Naive thymus-derived CD8-positive, alpha-beta T cell (primary cell): ENCODE measurements at places on chromosomes 3 and 15. TPM values are rescaled to one million over a fixed set of nuclear protein-coding genes. Genes with fewer than 3 reads are reported as not detected.
A peak's percentile ranks its signal among the peaks of the same experiment; 100 is the strongest.

Gene HYKK
- total RNA-seq = 3.8 TPM

Gene C3orf49
- not detected for total RNA-seq

Gene EPHA3
- not detected for total RNA-seq

Gene CMTM7
- total RNA-seq = 48.8 TPM

Gene DTWD1
- total RNA-seq = 33.7 TPM

DNA sequence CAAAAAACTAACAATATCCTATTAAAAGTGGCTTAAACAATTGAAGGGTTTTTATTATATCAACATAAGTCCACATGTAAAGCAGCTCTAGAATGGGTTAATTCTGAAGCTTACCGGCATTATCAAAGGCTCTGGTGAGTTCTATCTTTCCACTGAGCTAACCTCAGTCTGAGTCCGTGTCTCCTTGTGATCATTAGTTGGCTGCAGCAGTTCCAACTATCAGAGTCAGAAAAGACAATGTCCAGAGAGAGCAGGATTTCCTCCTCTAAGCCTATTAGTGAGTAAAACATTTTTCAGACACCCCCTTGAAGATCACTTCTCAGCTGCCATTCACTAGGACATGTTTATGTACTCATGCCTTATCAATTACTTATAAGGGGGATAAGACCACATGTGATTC, 49.9 kb downstream of the DHX36 start:
- H3K4me1 ChIP-seq = peaks cover 5% of the 10 kb centered on the region
- H3K27ac ChIP-seq = peak overlapping the region; percentile 31
- DNase-seq = no peak
- H3K27me3 ChIP-seq = no peaks in the 10 kb centered on the region

GRCh38 chr3:136676009-136676408, 76.2 kb downstream of the STAG1 start:
- no peak overlapping the region for H3K27ac ChIP-seq
- no peak for DNase-seq
- H3K4me3 ChIP-seq = no peak overlapping the region
- no peaks in the 10 kb centered on the region for H3K36me3 ChIP-seq
- H3K27me3 ChIP-seq = no peaks in the 10 kb centered on the region

DNA sequence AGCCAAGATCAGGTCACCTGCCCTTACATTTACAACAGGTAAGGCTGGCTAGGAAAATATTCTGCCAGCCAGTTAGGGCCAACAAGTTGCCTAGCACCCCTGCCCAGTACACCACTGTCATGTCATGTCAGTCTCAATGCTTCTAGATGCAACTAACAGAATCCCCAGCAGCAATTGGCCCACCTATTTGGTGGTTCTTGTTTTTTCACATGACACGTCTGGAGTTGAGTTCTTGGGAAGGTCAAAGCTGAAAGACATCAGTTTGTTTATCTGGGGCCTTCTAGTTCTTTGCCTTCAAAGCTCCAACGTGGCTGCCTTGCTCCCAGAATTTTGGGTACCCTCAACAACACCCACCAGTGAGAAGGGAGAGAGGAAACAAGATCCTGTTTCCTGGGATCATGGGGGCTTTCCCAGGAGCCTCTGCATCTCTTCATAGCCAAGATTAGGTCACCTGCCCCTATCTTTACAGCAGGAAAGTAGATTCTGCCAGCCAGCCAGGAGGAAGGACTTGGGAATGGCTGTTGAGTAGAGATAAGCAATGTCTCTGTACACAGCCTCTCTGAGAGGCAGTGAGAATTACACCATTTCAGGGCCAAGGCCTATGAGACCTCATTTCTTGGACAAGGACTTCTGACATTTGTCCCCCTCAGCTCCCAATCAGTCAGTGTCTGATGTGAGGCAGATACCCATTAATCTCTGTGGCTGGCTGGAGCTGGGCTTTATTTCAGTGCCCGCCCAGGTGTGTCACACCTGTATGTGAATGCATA, 8.6 kb downstream of the GPX1 start:
- H3K27ac ChIP-seq = no peak overlapping the region
- DNase-seq = no peak
- no peak overlapping the region for H3K4me3 ChIP-seq
- H3K36me3 ChIP-seq = no peaks in the 10 kb centered on the region

DNA sequence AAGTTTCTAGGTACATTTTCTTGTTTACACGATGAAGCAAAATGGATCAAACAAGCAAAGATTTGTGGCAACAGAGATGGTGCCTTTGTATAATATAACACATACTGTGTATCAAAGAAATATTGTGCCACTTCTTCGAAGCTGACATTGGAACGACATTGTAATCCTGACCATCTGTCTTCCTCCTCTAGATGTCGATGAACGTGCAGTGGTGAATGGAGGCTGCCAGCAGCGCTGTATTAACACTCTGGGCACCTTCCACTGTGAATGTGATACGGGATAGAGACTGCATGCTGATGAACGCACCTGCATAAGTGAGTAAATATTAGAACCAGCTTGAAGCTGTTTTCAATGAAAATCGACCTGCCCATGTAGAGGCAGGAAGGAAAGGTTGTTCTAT, 613.3 kb upstream of the GOLIM4 start:
- no peaks in the 10 kb centered on the region for H3K36me3 ChIP-seq
- H3K27ac ChIP-seq = no peak overlapping the region
- no peaks in the 10 kb centered on the region for H3K4me1 ChIP-seq
- no peaks in the 10 kb centered on the region for H3K27me3 ChIP-seq

DNA sequence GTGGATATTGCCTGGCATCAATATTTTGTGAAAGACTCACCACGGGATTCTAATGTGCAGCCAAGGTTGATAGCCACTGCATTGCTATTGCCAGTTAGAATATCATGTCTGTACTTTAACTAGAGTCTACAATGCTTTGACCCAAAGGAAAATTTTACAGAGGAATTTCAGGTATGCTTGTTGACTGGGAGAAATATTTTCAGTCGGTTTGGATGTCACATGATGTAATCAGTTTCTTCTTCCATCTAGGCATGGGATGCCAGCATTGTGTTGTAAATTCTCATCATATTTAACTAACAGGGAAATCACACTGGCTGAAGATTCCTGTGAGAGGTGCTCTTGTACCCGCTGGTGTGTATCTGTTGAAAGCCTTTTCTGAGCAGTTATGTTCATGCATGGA, 508.9 kb upstream of the ADAMTS9 start:
- H3K27me3 ChIP-seq = peaks cover 2% of the 10 kb centered on the region
- no peaks in the 10 kb centered on the region for H3K4me1 ChIP-seq
- H3K27ac ChIP-seq = no peak overlapping the region
- no peak for DNase-seq

- DNase-seq = no peak
- no peak overlapping the region for H3K27ac ChIP-seq
- H3K4me1 ChIP-seq = no peaks in the 10 kb centered on the region
These were observed 256.9 kb downstream of the SQOR start for GRCh38 chr15:45891766-45892165.

DNA sequence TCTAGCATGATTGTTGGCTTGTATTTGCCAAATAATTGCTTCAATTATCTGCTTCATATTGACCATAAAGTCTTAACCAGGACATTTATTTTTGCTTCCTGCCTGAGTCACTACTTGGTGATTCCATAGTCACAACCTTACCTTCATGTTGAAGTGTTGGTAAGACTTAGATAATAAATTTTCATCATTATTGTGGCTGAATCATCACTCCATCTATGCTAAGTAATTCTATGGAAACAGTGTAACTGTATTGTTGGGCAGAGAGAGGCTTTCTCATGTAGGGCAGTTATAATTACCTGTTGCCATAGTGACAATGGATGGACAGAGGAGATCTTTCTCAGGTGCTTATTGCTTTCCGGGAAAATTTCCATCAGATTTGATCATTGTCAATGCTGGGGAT, 330.7 kb upstream of the LRRC3B start:
- no peaks in the 10 kb centered on the region for H3K27me3 ChIP-seq
- H3K36me3 ChIP-seq = no peaks in the 10 kb centered on the region
- no peak overlapping the region for H3K4me3 ChIP-seq
- no peaks in the 10 kb centered on the region for H3K4me1 ChIP-seq
- DNase-seq = no peak

GRCh38 chr3:134649106-134649705, 1.6 kb downstream of the KY start:
- DNase-seq = no peak
- H3K36me3 ChIP-seq = no peaks in the 10 kb centered on the region
- no peak overlapping the region for H3K27ac ChIP-seq
- no peaks in the 10 kb centered on the region for H3K4me1 ChIP-seq
- peaks cover 31% of the 10 kb centered on the region for H3K27me3 ChIP-seq

DNA sequence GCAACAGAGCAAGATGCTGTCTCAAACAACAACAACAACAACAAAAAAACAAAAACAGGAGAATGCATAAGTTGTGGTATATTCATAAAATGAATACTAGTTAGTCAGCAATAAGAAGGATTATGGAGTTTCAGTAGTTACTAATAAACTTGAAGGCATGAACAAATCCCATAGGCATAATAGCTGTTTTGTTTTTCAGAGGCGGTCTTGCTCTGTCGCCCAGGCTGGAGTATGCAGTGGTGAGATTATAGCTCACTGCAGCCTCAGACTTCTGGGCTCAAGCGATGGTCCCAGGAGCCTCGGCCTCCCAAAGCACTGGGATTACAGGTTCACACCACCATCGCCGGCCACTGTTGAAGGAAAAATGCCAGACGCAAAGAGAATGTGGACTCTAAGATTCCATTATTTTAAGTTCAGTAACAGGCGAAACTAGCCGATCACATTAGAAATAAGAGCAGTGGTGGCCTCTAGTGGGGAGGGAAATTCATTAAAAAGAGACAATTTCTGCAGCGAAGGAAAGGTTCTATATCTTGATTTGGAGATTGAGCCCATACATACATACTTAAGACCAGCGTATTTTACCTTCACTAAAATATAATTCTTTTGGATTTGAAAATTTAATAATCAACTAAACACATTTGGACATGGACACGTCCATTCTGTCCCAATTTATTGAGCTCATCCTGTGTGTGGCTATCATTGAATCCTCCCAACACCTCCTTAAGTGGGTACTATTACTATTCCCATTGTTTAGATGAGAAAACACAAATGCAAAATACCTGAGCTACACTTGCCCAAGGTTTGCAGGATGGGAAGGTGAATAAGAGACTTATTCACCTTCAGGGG, 27.4 kb upstream of the HDAC11 start:
- DNase-seq = peak; percentile 68
- peaks cover 15% of the 10 kb centered on the region for H3K4me1 ChIP-seq
- no peaks in the 10 kb centered on the region for H3K36me3 ChIP-seq
- no peaks in the 10 kb centered on the region for H3K27me3 ChIP-seq
- H3K4me3 ChIP-seq = peak overlapping the region; percentile 97

DNA sequence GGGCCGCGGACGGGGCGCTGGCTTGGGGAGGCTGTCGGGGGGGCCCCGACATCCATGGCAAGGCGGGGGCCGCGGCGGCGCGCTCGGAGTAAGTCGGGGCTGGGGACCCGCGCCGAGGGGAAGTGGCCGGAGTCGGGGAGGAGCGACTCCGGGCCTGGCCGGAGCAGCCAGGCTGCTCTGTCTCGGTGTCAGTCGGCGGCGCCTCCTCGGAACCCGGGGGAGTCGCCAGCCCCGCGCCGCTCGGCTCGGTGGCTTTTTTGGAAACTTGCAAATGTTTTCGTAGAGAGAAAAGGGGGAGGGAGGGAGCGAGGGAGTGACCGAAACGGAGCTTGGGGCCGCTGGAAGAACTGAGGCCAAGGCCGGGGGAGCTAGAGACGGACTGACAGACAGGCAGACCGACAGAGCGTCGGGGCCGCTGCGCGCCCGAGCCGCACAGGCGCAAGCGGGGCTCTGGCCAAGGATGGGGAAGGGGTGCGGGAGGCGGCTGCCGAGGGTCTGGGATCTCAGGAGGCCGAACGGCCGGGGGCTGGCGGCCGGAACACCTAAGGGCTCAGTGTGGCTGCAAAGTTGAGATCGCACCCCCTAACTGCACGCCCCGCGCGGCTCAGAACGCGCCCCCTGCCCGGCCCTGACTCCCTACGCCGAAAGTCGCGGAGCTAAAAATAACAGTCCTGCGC, 5.0 kb downstream of the PTH1R start:
- H3K4me3 ChIP-seq = peak overlapping the region; percentile 81
- peaks cover 43% of the 10 kb centered on the region for H3K27me3 ChIP-seq
- H3K27ac ChIP-seq = no peak overlapping the region
- no peak for DNase-seq

GRCh38 chr15:85498471-85498870, 118.1 kb downstream of the AKAP13 start:
- peaks cover 3% of the 10 kb centered on the region for H3K36me3 ChIP-seq
- peaks cover 100% of the 10 kb centered on the region for H3K4me1 ChIP-seq
- H3K4me3 ChIP-seq = no peak overlapping the region
- peak overlapping the region; percentile 62 for H3K27ac ChIP-seq

- peaks cover 8% of the 10 kb centered on the region for H3K4me1 ChIP-seq
- H3K4me3 ChIP-seq = no peak overlapping the region
- no peak for DNase-seq
- H3K27me3 ChIP-seq = no peaks in the 10 kb centered on the region
- H3K36me3 ChIP-seq = no peaks in the 10 kb centered on the region
These were observed 23.1 kb downstream of the P3H2 start for GRCh38 chr3:190097617-190098016.

DNA sequence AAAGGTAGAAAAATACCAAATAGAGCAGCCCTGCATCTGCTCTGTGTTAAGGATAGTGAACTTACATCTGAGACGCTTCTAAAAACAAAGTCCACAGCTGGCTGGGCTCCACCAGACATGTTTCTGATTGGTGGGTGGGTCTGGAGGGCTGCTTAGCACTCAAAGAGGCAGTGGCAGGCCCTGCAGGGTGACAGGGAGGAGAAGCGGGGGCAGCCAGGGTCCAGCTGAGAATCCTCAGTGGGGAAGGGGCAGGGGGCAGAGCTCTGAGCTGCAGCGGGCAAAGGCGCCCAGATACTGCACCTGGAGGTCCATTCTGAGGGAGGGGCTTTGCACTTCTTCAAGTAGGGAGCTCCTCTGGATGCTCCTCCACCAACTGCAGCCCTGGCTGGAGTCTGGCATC, 28.1 kb downstream of the PRR23E start:
- H3K4me3 ChIP-seq = no peak overlapping the region
- no peak overlapping the region for H3K27ac ChIP-seq
- no peaks in the 10 kb centered on the region for H3K36me3 ChIP-seq
- H3K27me3 ChIP-seq = peaks cover 7% of the 10 kb centered on the region
- DNase-seq = no peak
- H3K4me1 ChIP-seq = peaks cover 4% of the 10 kb centered on the region

DNA sequence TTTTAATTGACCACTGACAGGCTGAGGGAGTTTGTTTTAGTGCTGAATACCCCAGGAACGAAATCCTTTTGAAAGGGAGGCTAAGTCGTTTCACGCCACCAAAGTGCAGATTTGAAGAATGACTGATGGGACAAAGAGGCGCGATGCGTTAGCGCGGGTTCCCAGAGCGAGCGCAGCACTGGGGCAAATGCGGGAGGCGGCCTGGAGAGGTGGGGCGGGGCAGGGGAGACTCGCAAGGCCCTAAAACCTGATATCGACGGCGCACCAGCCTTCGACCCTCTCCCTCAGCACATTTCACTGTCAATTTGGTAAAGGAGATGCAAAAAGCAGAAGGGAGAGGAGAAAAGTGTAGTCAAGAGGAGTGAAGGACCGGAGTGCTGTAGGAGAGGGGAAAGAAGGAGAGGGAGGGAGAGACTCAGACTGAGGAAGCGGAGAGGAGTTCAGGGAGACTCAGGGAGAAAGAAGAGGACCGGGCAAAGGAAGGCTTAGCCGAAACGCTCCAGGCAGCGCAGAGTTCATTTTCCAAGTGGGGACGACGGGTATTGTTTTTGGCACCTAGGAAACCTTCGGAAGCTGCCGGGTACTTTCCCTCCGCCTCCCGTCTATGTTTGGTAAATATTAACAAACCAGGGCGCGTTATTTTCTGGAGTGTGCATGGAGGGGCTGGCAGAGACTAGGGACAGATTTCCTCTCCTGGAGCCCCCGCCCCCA, 3.8 kb upstream of the FOXB1 start:
- peak overlapping the region; percentile 79 for H3K27ac ChIP-seq
- peaks cover 67% of the 10 kb centered on the region for H3K27me3 ChIP-seq
- H3K36me3 ChIP-seq = peaks cover 15% of the 10 kb centered on the region
- H3K4me1 ChIP-seq = peaks cover 36% of the 10 kb centered on the region
